Tongue (tissue), 3 donors: ENCODE measurements at places on chromosomes 5 and 9.

GRCh38 chr9:93569621-93570174, 6.7 kb upstream of the PHF2 start:
- DNase-seq, result no peak

DNA sequence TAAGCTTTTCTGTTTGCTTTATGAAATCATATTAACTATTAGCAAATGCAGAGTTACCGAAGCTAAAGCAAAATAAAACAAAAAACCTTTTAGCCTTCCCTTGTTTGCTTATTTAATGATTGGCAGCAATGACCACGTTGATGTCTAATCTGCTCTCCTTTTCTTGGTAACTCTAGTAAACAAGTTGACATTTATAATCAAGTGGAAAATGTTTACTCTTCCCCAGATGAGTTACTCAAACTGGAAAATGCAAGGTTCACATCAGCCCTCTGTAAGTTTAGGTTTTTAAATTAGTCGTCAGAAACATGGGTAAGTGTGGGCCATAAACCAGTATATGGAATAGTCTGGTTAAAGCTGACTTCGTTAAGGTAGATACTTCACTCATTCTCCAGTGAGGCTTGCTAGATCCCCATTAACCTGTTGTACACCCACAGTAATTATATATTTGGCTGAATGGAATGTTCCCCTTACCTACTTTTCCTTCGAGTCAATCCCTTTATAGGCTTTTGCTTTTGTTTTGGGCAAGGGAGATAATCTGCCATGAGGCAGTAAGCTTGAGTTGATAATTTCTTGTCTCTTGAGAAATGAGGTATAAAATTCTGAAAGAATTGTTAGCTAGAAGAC, 100.9 kb downstream of the GDNF start:
- DNase-seq, result no peak

- no peak for DNase-seq
Observed at GRCh38 chr5:176371621-176372539, 6.6 kb downstream of the ARL10 start.

GRCh38 chr5:110965773-110966581, 105.5 kb upstream of the TSLP start:
- no peak for DNase-seq

- peak; percentile 25 for DNase-seq
Observed at GRCh38 chr9:136409557-136410455, 608 bp downstream of the ENTR1 start.

- DNase-seq, result no peak
Observed at GRCh38 chr9:112694706-112695555, 23.0 kb downstream of the INIP start.

DNA sequence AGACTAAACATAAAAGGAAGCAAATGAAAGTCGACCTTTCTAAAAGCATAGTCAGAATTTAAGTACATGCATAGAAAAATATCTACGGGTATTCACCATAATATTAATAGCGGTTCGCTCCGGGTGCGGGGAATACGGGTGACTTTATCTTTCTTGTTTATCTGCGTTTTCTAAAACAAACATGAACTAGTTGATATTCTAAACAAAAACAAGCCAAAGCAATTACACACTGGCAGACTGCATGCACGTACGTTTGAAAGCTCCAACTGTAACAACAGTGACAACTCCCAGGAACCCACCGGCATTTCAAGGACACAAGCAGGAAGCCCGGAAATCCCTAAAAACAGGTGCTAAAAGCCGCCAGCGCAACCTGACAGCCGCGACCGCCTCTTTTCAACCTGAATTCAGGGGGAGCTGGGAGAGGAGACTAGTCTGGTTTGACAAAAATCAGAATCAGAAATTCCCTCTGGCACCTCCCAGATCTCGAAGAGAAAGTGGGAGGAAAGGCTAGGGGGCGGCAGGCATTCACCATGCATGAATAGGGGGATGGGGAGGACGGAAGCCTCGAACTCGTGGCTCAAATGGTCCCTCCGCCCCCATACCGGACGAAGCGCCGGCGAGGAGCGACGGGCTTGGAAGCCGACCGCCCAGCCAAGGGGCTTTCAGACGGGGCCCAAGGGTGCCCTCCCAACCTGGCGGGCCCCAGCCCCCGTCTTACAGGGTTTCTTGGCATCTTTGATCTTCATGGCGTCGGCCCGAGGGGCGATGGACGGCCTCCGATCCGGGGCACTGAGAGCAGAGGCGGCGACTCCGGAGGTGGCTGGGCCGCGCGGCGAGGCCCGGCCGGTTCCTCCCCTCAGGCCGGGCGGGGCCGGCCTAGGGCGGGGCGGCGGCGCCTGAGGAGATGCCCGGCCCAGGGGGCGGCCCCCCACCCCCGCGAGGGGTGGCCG, at the start of gene PANK3:
PANK3 (minus strand) TSS at position 831 of the 950 bp plus-strand sequence; CDS start at position 746, 85 bp downstream.
- peak; percentile 74 for DNase-seq

GRCh38 chr5:179207470-179207869, 137.8 kb downstream of the ADAMTS2 start:
- DNase-seq, result no peak

- no peak for DNase-seq
Observed at GRCh38 chr9:116039312-116039711, 114.3 kb upstream of the PAPPA start.

- no peak for DNase-seq
Observed at GRCh38 chr5:38795986-38796741, 49.6 kb upstream of the OSMR start.

GRCh38 chr5:175657593-175658271, at the start of gene HRH2:
HRH2 (plus strand) TSS chr5:175658071; CDS start chr5:175683234, 25,163 bp downstream.
- peak; percentile 58 for DNase-seq

DNA sequence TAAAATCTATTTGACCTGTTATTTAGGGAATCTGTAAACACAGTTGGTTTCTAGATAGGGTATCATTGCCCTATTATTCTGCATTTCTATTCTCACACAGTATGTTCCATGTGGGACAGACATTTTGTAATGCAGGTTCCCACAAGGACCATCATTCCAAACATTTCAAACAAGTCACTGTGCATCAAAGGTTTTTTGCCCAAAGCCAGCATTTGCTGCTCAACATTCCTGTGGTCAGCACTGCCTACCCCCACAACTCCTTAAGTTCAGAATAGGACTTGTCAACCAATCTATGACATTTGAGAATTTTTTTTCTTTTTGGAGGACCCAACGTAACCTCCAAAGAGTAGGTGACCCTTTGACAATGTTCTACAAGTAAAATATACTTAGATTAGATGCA, 95.7 kb downstream of the LPAR1 start:
- DNase-seq, result no peak
